ENCODE measurements at places on chromosomes 1 and 21.
A peak's percentile ranks its signal among the peaks of the same experiment; 100 is the strongest.

DNA sequence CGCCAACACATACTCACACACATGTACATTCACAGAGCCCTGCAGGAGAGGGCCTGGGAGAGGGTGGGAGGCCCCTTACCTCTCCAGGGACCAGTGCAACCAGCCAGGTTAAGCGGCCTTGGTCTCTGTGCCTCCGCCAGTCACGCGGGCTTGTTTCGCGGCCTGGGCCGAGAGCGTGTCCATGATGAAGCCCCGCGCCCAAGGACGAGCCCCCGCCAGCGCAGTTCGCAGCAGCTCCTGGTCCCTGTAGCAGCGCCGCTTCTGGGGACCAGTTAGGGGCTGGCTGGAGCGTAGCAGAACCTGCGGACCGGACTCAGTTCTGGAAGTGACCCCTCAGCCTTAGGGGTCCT is 7.3 kb upstream of the FAM167B start:
- DNase-seq: peak; percentile 54

GRCh38 chr21:23308741-23309140 is 2298.5 kb downstream of the MRPL39 start:
- no peak for DNase-seq

DNA sequence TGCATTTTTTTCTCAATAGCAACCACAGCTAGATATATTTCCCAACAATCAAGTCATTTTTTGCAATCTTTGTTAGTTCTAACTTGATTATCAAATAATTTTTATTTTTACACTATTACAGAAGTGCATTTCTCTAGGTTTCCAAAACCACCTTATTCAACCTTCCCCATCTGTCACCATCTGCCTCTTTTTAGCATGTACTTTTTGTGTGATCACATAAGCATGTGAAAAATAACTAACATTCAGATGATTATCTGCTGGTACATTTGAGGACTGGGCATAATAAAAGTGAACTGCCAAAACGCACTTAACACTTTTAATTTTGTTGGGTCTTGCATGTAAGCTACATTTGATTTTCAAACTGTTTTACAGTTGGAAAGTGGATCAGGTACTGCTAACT is 291.5 kb downstream of the AKT3 start:
- no peak for DNase-seq

GRCh38 chr1:71307451-71307850 is 226.6 kb upstream of the ZRANB2 start:
- no peak for DNase-seq

DNA sequence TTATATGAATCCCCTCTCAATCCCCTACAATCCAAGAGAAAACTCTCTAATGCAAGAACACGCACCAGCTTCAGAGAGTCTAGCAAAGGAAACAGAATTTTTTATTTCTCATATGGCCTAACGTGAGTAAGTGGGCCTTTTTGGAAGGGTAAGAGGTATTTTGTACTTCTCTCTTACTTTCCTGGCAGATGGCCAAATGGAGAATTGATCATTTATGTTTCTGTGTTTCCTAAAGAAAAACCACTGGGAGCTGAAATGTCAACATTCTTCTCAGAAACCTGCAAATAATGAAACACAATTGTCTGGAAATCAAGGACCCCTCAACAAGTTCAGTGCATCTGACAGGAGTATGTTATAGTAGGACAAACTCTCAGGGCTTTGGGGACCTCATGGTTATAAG is 176.4 kb upstream of the C8B start:
- no peak for DNase-seq

DNA sequence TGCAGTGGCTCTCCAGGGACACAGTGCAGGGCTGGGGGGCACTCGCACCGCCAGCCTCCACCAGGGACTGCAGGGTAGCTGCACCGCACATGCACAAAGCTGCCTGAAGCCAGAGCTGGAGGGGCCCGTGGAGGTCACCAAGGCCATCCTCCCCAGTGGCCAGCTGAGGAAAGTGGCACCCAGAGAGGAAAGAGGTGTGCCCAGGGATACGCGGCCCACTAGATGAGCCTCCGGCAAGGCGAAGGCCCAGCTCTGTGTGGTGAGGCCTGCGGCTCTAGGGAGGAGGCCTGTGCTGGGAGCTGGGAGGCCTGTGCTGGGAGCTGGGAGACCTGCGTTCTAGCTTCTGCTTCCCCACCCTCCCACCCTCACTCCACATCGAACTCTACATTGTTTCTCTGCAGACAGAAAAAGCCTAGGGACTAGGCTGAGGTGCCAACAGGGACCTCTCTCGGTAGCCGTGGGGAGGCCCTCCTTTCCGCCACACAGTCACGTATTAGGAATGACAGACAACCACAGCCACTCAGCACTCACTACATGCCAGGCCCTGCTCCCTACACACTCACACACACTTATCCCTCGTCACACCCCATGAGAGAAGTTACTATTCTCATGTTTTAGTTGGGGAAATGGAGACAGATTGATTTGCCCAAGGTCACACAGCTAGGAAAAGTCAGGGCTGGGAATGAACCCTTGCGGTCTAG is 921 bp upstream of the ASCL5 start:
- DNase-seq: no peak
